Stimulated activated CD4-positive, alpha-beta T cell treated with anti-CD3 and anti-CD28 coated beads, Interleukin-4, amount 100 ng/mL, for 24 hours (primary cell): ENCODE measurements at places on chromosomes 6 and 20.

DNA sequence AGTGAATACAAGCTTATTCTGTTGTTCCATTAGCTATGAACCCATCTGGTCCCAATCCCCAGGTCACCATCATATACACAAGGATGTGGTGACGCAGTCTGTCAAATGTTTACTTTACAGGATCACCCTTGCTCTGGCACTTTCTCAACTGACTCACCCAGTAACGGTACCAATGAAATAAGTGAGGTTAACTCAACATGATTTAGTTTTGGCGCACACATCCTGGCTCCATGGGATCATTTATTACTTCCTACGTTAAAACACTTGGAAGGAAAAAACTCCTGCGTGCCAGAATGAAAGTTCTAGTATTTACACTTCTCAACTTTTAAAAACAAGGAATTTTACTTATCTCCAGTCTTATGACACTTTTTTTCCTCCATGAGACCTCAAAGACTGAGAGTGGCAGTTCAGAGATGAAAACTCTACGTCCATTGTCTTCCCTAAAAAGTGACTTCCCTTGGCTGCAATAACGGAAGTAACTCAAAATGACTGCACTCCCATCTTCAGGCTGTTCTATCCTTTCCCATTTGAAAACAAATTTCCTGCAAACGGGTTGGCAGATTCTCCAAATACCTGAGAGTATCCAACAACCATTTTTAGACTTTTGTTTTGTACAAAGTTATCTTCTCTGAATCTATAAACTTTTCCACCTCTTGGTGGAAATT lies 15.9 kb downstream of the AGPAT4 start:
- DNase-seq, result no peak

DNA sequence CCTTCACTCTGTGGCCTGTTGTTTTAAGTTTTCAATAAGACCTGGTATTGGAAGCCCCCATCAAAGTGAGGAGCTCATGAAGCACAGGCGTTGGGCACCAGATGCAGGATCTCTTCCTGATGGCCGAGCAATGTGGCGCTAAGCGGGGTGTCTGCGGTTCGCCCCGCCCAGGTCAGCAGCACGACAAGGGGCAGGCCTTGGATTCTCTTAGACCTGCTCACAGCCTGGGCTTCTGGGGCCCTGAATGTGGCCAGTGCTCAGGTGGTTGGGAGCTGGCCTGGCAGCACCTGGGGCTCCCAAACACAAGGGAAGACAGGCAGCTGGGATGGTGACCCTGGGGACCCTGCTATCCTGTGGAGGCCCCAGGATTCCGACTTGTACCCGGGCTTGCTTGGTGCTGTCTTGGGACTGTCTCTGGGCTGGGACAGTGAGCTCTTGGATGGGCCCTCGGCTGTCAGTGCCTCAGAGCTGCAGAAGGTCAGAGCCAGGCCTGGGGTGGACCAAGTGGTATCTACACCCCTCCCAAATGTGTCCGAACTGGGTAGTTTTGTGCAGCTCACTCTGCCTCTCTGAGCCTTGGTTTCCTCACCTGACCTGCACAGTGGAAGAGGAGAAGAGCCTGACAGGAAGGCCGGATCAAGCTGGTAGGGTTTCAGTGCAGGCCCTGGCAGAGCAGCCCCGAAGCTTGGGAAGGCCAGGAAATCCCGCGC lies 69.1 kb downstream of the PHACTR3 start:
- DNase-seq, result no peak

- peak; percentile 95 for DNase-seq
These were observed at the start of gene YTHDF1 for GRCh38 chr20:63216041-63216848. TSS of gene YTHDF1 (minus strand) at chr20:63216131. CDS start at chr20:63215892, 239 bp downstream.

GRCh38 chr6:18022398-18023231 lies 35.2 kb upstream of the KIF13A start:
- DNase-seq, result no peak
